ENCODE measurements at places on chromosomes 7 and 10. TPM values are rescaled to one million over a fixed set of nuclear protein-coding genes. Genes with fewer than 3 reads are reported as not detected.

GRCh38 chr7:41187322-41187721, 515.6 kb downstream of the INHBA start:
- DNase-seq: no peak

- DNase-seq: no peak
Measured at GRCh38 chr7:92723205-92723604, 113.2 kb downstream of the CDK6 start.

- no peak for DNase-seq
Measured at GRCh38 chr10:103802081-103802480, 53.3 kb downstream of the SH3PXD2A start.

GIMAP6 gene
- 28.1 TPM for polyA plus RNA-seq

GRCh38 chr7:143407287-143408251, 1.1 kb downstream of the EPHA1 start:
- no peak for DNase-seq

DNA sequence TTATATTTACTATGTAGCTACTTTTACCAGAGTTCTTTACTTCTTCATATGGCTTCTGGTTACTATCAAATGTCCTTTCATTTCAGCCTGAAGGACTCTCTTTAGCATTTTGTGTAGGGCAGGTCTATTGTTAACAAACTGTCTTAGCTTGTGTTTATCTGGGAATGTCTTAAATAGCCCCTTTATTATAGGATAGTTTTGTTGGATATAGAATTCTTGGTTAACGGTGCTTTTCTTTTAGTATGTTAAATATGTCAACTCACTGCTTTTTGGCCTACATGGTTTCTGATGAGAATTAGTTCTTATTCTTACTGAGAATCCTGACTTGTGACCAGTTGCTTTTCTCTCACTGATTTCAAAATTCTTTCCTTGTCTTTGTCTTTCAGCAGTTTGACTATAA, 169.0 kb downstream of the ADK start:
- DNase-seq: no peak

MRPS17 gene
- polyA plus RNA-seq: 15.7 TPM

FFAR4 gene
- not detected for polyA plus RNA-seq

DNA sequence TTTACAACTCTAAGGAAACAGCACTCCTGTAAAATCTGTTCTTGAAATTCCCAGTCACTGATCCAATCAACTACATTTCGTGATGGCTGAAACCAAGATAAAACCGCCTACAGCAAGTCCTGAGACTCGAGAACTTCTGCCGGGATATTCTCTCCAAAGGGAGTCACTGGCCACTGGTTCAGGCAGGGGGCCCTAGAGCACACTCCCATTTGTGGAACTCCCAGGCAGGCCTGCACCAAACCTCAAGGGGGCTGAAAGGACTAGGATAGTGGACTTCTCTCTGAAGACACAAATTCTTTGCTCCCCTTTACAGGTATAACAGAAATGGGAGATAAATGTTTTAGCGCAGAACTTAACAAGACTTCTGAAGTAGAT, 16.3 kb downstream of the CYTH3 start:
- DNase-seq: no peak

SRRT gene
- polyA plus RNA-seq: 82.1 TPM

DNA sequence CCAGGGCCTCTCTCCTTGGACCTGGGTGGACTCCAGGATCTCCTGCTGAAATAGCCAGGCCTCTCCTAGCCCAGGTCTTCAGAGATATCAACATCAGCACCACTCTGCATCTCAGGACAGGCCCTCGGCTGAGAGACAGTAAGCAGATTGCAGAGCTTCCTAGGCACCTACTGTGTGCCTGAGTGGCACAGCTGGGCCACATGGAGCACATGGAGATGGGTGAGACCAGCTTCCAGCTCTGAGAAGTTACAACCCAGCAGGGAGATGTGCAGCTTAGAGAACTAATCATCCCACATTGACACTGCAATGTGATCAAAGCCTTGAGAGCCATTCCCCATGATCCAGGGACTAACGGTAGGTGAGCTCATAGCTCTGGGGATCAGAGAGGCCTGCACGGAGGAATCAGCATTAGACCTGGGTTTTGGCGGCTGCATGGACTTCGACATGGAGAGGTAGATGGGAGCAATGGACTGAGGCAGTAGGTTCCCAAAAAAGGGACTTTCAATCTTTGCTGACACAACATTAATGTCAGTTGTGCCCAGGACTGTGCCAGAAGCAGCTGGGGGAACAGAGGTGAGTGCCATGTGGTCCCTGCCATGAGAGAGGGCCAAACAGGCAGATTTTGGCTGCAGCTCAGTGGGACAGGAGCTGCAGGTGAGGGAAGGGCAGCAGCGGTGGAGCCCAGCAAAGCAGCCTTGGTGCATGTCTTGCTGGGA, 76.0 kb upstream of the LEP start:
- DNase-seq: no peak

DNA sequence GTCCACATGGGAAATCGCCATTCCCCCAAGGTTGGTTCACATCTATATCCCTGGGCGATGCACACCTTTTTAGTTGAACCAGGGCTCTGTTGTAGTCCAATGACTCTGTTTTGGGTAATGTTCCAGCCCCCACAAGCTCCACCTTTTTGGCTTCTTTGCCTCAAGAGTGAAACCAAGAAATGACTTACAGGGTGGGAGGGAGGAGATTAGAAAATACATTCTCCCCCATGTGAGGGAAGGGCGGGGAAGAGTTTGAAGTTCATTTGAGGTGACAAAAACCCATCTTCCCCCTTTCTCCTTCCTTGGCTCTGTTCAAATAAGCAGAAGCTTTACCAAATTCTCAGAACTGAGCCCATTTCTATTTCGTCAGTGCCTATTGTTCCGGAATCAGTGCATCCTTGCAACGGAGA, 82.8 kb downstream of the GATA3 start:
- peak; percentile 1 for DNase-seq

DEPP1 gene
- 6.8 TPM for polyA plus RNA-seq

DNA sequence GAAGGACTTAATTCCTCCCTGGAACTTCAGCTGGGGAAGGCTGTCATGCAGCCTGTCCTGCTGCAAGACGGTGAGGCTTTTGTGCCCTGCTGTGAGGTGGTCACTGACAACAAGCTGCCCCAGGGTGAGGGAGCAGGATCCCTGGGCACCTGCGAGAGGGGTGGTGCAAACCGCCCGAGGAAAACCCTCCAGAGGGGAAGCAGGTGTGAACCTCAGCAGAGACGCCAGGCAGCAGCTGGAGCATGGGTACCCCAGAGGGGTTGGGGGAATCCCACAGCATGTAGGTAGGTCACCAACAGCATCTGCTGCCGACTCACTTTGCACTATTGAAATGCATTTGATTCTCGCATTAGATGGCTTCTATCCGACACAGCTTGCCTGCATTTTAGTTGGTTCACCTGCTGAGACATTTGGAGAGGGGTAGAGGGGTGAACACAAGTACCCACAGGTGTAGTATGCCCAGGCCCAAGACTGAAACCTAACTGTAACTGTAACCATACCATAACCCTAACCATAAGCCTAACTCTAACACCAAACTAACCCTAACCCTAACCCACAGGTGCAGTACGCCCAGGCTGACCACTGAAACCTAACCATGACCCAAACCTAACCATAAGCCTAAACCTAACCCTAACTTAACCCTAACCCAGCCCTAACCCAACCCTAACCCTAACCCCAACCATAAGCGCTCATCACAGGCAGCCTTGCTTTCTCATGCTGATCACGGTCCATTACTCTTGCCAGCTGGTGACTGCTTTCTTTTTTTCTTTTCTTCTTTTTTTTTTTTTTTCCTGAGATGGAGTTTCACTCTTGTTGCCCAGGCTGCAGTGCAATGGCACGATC, 85.9 kb downstream of the ELFN1 start:
- DNase-seq: no peak

DNA sequence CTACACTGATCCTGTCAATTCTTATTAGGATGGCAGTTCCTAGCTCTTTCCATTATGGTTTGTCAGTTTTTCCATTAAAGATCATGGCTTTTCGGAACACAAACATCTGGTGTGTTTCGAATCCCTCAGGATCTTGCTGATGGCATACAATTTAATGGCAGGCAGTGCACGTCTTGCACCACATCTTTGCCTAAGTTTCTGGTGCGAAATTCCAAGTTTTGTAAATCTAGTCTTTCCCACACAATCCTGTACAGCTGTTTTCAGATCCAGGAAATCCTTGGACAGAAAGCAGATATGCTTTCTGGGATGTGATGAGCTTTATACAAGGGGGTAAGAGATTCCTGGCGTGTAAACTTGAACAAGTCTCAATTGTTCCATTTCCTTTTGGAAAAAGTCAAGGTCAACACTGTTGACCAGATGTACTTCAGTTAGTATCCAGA, 224.3 kb upstream of the PHYHIPL start:
- DNase-seq: no peak

RABGEF1 gene
- polyA plus RNA-seq: 11.0 TPM

PAPSS2 gene
- 78.9 TPM for polyA plus RNA-seq

DNA sequence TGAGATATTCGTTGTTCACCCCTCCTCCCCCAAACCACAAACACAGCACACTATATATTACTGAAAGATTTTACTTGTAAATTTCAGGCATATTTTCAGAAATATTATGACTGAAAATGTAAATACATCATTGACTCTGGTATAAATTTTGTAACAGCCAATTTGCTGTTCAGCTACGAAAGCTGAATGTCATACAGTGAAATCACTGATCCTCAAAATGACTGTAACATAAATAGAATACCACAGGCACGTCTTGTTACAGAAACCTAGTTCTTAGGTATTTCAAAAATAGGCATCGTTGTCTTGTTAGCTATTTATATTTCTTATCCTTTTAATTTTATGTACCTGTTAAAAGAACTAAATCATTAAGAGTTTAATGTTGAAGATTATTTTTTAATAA, 15.1 kb downstream of the TRUB1 start:
- no peak for DNase-seq

- DNase-seq: peak; percentile 15
Measured at GRCh38 chr7:51102828-51103227, 213.8 kb downstream of the COBL start.

- DNase-seq: no peak
Measured at GRCh38 chr10:82888809-82889455, 1013.9 kb downstream of the NRG3 start.

LRIT1 gene
- polyA plus RNA-seq: not detected

GRCh38 chr7:135236727-135237126, 3.1 kb downstream of the STRA8 start:
- DNase-seq: no peak

ACTR3C gene
- polyA plus RNA-seq: 4.0 TPM

DNA sequence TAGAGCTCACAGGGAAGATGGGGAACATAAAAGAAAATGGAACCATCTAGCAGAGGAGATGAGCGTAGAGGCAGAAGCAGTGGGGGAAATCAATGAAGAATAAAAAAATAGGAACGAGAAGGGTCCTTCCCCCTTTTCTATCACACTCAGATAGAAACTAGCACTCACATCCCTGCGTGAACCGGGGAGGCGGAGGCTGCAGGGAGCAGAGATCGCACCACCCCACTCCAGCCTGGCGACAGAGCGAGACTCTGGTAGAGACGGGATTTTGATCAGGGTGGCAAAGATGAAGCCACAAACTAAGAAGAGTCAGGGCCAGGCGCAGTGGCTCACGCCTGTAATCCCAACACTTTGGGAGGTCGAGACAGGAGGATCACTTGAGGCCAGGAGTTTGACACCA, 64.7 kb upstream of the ECHDC3 start:
- no peak for DNase-seq

DNA sequence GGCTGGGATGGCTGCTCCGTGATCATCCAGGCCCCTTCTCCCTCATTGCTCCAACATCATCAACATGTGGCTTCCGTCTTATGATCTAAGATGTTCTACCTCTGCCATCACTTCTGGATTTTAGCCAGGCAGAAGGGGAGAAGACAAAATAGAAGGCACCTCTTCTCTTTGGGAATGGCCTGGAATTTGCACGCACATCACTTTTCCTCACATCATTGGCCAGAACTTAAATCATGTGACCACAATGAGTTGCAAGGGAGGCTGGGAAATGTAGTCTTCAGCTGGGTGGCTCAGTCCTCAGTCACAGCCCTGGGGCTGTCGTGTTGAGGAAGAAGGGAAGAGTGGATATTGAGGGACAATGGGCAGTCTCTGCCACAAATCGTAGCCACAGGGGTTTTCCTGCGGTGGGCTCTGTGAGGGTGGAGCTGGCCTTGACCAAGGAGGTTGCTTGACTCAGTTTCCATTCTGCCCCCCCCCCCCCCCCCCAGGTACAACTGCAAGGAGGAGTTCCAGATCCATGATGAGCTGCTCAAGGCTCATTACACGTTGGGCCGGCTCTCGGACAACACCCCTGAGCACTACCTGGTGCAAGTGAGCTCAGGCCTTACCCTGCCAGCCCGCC, 50.3 kb downstream of the PALD1 start:
- DNase-seq: peak; percentile 42

NCF1 gene
- polyA plus RNA-seq: 13.5 TPM

DNA sequence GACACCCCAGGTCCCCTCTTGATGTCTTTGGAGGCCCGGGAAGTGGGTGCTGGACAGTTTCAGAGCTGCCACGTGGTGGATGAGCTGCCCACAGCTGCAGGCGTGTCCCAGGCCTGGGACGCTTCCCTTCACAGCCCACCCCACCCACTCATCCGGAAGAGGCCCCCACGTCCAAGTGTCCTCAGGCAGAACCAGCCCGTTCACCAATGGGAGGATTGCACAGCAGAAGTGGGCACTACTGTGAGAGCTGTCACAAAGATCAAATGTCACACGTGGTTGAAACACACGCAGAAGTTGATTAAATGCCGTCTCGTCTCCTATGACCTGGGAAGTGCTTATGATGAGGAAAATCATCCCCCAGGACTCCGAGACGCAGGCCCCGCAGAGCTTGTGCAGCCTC, 52.9 kb downstream of the STK32C start:
- no peak for DNase-seq

DNA sequence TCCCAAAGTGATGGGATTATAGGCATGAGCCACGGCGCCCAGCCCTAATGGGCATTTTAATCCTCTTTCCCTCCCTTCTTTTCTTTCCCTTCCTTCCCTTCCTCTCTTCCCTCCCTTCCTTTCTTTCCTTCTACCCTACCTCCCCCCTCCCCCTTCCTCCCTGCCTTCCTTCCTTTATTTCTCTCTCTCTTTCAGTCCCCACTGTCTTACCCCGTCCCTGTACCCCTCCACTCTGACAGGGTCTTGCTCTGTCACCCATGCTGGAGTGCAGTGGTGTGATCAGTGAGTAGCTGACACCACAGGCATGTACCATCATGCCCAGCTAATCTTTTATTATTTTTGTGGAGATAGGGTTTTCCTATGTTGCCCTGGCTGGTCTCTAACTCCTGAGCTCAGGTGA, 24.2 kb downstream of the LCOR start:
- no peak for DNase-seq

- peak; percentile 69 for DNase-seq
Measured at GRCh38 chr7:50342616-50343114, 38.1 kb downstream of the IKZF1 start.

DNA sequence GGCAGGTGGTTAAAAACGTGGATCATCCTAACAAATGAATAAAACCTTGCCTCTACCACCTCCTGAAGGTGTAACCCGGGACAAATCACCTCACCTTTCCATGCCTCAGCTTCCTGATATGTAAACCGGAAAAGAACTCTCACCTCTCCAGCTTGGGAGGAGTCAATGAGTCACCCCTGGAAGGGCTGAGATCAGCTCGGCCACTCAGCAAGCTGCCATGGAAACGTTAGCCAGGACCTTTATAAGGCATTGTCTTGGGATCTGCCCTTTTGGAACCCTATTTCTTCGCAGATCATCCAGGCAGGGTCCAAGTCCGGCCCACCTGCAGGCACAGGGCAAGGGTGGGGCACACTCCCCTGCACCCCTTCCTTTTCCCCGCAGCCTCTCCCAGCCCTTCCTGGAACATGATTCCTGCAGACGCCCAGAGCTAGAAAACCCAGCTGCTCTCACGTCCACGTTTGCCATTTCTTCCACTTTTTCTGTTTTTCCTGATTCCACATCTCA, 81.6 kb upstream of the PFKP start:
- peak; percentile 99 for DNase-seq

SLC18A3 gene
- polyA plus RNA-seq: 2.7 TPM

KNDC1 gene
- polyA plus RNA-seq: 18.6 TPM

- no peak for DNase-seq
Measured at GRCh38 chr10:120479506-120479905, 22.5 kb downstream of the PLPP4 start.

Measured in small intestine (tissue), 16 donors.